Eye (tissue), 1 donor: ENCODE measurements at places on chromosomes 16 and 17.

- DNase-seq, result no peak
Measured at GRCh38 chr17:146983-147761, 9.8 kb downstream of the SCGB1C2 start.

GRCh38 chr17:6476076-6476809, 32.0 kb downstream of the PIMREG start:
- no peak for DNase-seq

- DNase-seq, result peak; percentile 59
Measured at GRCh38 chr17:15261802-15262290, 3.3 kb downstream of the PMP22 start.

GRCh38 chr17:41278176-41278955, 2.9 kb downstream of the KRTAP9-7 start:
- DNase-seq, result no peak

GRCh38 chr16:49743658-49744057, 112.3 kb downstream of the ZNF423 start:
- DNase-seq, result no peak
